ENCODE measurements at places on chromosomes 13 and 19. TPM values are rescaled to one million over a fixed set of nuclear protein-coding genes. Genes with fewer than 3 reads are reported as not detected.

The POU2F2 gene
- 35.8 TPM for total RNA-seq

DNA sequence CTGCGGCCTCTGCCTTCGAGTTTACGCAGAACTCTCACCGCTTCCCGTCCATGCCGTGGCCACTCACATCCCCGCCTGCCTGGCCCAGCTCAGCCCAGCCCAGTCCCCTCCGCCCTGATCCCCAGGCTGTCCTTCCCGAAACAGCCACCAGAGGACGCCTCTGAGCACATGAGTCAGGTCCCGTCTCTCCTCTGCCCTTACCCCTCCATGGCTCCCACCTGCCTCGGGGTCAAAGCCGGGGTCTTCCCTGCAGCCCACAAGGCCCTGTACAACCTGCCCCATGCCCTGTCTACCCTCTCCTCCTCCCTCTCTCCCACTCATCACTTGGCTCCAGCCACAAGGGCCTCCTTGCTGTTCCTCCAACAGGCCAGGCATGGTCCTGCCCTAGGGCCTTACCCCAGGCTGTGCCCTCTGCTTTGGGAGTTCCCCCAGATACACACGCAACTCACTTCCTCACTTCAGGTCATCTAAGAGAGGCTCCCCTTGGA, 8.1 kb upstream of the SEMA6B start:
- no peaks in the 10 kb centered on the region for H3K27me3 ChIP-seq
- H3K4me3 ChIP-seq: no peak overlapping the region
- DNase-seq: peak; percentile 67

DNA sequence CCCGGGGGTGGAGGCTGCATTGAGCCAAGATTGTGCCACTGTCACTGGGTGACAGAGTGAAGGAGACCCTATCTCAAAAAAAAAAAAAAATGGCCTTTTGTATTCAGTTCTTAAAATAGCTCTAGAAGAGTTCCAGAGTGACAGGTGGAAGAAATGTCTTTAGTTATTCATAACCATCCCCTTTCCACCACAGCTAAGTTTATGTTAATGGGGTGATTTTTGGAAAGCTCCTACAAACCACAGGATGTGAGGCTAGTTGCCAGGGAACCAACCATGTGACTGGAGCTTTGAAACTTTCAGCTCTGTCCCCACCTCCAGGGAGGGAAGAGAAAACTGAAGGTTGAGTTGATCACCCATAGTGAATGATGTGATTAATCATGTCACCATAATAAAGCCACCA, 6.9 kb downstream of the ZNF490 start:
- no peaks in the 10 kb centered on the region for H3K27me3 ChIP-seq
- H3K4me1 ChIP-seq: peaks cover 25% of the 10 kb centered on the region
- peaks cover 38% of the 10 kb centered on the region for H3K36me3 ChIP-seq
- no peak overlapping the region for H3K4me3 ChIP-seq
- DNase-seq: peak; percentile 71

- H3K36me3 ChIP-seq: peaks cover 23% of the 10 kb centered on the region
- peaks cover 73% of the 10 kb centered on the region for H3K4me1 ChIP-seq
- peak overlapping the region; percentile 57 for H3K27ac ChIP-seq
- no peak for DNase-seq
- no peak overlapping the region for H3K4me3 ChIP-seq
- no peaks in the 10 kb centered on the region for H3K27me3 ChIP-seq
Observed at GRCh38 chr19:1098177-1099051, 3.2 kb upstream of the POLR2E start.

DNA sequence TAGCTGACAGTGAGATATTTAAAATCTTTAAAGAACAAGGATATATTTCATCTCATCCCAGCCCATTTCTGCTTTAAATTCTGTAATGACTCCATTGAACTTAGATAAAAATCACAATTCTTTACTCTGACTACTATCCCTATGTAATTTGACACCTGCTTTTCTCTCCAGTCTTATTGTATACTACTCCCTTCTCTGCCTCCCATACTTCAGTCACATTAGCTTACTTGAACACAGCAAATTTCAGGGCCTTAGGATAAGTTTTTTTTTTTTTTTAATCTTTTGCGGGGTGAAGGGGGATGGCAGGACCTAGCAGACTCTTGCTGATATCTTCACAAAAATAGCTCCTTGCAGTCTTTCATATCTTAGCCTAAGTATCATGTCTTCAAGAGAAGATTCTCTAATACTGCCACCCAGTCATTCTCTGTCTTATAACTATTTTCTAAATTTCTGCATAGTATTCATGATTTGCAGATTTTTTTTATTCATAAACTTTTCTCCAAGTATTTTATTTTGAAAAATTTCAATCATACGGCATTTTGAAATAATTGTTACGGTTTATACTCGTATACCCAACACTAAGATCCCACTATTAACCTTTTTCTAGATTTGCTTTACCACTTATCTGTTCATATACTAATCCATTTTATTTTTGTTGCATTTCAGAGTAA, 151.4 kb downstream of the PCCA start:
- no peaks in the 10 kb centered on the region for H3K27me3 ChIP-seq
- H3K36me3 ChIP-seq: no peaks in the 10 kb centered on the region
- H3K27ac ChIP-seq: no peak overlapping the region

The OR7C2 gene
- total RNA-seq: not detected

GRCh38 chr13:86878781-86879180, 792.4 kb upstream of the SLITRK5 start:
- H3K27me3 ChIP-seq: no peaks in the 10 kb centered on the region
- no peak overlapping the region for H3K4me3 ChIP-seq
- H3K4me1 ChIP-seq: no peaks in the 10 kb centered on the region
- no peak for DNase-seq
- H3K36me3 ChIP-seq: no peaks in the 10 kb centered on the region

All from activated CD4-positive, alpha-beta memory T cell treated with anti-CD3 and anti-CD28 coated beads, Interleukin-2, amount 10 ng/mL, durations not matched to agents 7 days and 5 days (primary cell).